ENCODE measurements at places on chromosomes 12 and 14. TPM values are rescaled to one million over a fixed set of nuclear protein-coding genes. Genes with fewer than 3 reads are reported as not detected.

DNA sequence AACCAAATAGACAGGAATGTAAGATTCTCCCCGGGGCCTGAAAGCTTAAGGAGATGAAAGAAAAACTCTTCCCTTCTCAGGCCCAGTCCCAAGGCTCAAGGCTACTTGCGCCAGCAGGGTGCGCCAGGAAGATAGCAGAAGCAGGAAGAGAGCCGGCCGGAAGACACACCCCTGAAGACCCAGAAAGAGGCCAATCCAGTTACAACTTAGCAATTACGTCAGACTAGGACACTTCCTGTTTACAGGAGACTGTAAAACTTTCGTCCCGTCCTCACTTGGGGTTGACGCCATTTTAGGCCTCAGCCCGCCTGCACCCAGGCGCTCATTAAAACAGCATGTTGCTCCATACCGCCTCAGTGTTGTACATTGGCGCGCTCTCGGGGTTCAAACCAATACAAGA, 9.4 kb downstream of the COX16 start:
- no peak for DNase-seq

Gene AKAP6
- 2.4 TPM for total RNA-seq

Gene AVPR1A
- total RNA-seq: not detected

Gene AMIGO2
- total RNA-seq: 12.5 TPM

GRCh38 chr12:27064397-27065342, 17.7 kb downstream of the C12orf71 start:
- no peak for DNase-seq

Gene OR9K2
- total RNA-seq: not detected

- DNase-seq: no peak
Measured at GRCh38 chr12:55651299-55651683, 14.6 kb downstream of the OR10P1 start.

- DNase-seq: no peak
Measured at GRCh38 chr12:6382371-6382770, 1.6 kb upstream of the LTBR start.

- DNase-seq: no peak
Measured at GRCh38 chr12:51941011-51941581, 10.4 kb upstream of the ACVR1B start.

DNA sequence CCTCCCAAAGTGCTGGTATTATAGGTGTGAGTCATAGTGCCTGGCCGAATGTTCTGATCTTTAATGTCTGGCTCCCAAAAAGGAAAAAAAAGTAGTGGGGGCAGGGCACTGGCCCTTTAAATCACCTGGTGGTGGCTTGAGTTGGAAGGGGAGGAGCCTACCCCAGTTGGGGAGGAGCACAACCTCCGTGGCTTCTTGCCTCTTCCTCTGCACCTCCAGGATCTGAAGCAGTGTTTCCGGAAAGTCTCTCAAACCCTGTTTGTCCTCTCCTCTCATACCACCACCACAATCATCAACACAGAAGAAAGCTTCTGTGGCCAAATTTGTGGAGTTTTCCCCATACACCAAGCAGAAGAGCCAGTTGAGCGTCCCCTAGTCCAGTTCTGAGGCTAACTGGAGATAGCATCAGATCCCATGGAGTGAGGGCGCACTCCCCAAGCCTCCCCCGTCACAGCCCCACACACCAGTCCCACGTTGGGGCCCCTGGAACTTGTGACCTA, 24.3 kb upstream of the RCOR1 start:
- peak; percentile 46 for DNase-seq

Gene RNFT2
- total RNA-seq: 4.1 TPM

DNA sequence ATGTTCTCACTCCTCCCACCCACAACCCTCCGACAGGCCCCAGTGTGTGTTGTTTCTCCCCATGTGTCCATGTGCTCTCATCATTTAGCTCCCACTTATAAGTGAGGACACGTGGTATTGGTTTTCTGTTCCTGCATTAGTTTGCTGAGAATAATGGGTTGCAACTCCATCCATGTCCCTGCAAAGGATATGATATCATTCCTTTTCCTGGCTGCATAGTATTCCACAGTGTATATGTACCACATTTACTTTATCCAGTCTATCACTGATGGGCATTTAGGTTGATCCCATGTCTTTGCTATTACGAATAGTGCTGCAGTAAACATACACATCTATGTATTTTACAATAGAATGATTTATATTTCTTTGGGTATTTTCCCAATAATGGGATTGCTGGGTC, 77.5 kb downstream of the SLCO1A2 start:
- no peak for DNase-seq

Gene RTL1
- not detected for total RNA-seq

GRCh38 chr14:70654632-70655031, 12.9 kb downstream of the TTC9 start:
- no peak for DNase-seq

DNA sequence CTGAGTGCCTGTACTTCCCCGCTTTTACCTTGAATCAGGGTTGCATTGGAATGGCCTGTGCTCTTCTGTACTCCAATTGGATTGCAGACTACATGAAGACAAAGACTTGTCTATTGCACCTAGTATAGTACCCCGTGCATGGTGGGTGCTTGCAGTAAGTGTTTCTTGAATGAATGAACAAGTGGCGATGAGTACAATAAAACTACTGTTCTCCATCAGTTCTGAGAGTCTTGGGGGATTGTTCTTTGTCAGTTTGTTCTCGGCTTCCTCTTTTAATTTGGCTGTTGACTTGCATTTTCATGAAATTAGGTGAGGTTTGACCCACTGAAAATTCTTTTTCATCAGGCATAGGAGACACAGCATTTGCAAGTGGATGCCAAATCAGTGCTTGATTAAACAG, 34.1 kb downstream of the ERH start:
- DNase-seq: peak; percentile 15
